ENCODE measurements at places on chromosomes 1 and 21.

DNA sequence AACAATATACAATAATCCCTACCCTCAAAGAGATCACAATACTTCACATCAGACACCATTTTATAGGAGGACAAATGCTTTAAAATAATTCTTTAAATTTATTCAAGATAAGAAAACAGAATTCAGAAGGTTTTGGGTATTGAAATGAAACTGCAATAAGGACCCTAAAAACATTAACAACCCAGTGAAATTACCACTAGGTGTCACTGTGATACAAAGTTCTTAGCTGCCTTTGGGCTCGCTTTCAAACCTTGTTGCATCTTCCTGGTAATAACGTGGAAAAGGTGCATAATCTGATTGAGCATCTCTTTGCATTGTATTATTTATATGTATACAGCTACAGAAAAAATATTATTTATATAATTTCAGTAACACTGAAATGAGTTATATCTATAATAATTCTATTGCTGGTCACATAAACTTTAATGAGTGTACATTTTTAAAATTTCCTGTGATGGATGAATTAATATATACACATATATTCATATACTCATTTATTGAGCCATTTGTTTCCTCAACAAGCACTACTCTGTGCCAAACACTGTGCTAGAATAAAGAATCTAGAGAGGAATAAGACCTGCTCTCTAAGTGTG lies 185.2 kb downstream of the FAF1 start:
- DNase-seq: no peak

DNA sequence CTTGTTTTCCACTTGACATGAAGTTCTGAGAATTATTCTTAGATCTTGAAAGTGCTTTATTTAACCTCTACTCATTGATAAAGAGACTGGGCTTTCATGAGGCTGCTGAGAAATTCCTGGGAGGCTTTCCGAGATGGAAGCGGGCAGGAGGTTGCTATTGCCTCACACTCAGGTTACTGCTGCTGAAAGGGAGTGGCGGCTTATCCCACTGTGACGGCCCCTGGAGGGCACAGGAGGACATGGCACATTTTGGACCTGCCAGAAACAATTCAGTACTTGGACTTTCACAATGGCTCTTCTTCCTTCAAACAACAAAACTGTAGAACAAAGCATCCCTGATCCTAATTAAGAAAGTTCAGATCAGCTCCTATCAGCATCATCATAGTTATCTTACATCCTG lies 16.2 kb upstream of the MARK1 start:
- no peak for DNase-seq

GRCh38 chr1:84402060-84402459 lies 3.8 kb downstream of the DNASE2B start:
- DNase-seq: no peak

DNA sequence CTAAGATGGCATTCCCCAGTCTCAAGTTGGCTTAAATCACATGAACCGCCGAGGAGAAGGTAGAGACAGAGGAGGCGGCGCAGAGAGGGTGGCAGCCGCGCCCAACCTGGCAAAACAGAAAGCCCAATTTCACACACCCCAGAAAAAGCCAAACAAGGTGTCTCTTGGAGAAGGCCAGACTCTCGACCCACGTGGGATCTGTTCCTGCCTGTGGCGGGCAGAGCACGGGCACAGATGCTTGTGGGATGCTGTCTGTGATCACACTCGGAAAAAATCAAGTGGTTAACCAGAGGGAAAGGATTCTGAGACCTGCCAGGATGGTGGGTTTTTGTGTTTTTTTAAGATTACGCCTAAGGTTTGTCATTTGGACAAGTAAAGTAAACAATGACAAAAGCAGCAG lies 80.7 kb downstream of the MRPL37 start:
- no peak for DNase-seq

GRCh38 chr1:17163789-17164666 lies 40.9 kb upstream of the PADI1 start:
- DNase-seq: no peak

DNA sequence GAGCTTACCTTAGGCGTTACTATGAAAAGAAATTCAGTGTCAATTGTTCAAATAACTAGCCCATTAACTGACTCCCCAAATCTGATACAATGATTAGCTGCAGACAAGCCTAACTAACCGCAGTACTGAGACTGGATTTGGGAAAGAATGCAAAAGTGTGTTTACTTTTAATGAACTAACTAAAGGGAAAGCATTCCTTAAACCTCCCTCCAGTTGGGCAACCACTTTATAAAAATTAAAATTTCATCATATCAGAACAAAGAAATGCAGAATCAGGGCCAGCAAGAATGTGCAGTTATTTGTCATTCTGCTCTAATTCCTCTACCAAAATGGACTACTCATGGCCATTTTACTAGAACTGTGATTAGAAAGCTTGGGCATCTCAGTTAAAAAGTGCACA lies 11.7 kb upstream of the NR5A2 start:
- DNase-seq: no peak

- peak; percentile 46 for DNase-seq
These were observed 30.9 kb downstream of the SNAP47 start for GRCh38 chr1:227766015-227766634.

GRCh38 chr1:22365331-22366295 lies 86.0 kb upstream of the ZBTB40 start:
- no peak for DNase-seq

DNA sequence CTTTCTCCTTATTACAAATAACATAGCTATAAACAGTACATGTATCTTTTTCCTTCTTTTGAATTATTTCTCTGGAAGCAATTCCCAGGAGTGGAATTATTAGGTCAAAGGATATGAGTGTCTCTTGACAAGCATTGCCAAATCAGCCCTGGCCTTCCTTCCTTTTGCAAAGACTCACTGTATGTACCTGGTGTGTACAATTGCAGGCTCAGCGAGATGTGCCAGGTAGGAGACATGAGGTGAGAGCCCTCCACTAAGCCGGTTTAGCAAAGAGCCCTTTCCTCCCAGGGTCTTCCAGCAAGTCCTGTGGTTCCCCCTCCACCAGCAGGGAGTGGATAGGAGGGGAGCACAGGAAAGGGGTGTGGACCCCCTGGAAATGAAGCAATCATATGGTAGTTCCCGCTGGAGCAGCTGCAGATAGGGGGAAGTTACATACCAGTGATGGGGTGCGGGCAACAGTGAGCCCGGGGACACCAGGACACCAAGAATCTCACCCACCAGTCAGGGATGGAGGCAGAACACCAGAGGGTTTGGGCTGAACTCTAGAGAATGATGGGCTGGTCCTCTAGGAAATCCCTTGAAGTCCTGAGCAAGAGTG lies 18.3 kb downstream of the RCSD1 start:
- DNase-seq: no peak

GRCh38 chr1:234957330-234958065 lies 171.1 kb downstream of the TOMM20 start:
- no peak for DNase-seq

GRCh38 chr1:196609370-196609737 lies 1.1 kb upstream of the KCNT2 start:
- no peak for DNase-seq

DNA sequence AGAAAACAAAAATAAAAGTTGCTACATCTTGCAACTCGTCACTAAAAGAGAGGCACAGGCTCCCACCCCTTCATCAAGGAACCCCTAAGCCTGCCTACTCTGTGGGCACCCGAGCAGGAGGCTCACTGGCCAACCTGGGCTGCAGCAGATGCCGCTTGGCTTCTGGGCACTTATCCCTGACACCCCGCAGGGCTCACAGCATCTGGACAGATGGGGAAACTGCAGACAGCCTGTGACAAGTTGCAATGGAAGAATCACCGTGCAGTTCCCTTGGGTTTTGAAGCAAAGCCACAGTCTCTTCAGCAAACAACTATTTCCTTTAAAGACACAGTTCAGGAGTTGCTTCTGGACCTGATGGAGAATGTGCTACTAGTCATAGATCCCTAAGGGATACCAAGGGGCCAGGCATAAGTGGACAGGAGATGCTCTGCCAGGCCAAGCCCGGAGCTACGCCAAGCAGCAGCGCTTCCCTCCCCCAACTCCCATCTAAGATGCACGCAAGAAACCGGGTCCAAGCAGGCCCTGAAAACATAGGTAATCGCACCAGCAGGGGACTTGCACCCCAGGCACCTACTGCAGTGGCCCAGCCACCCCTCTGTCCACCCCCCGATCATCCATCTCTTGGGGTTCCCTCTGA lies 170.6 kb downstream of the NPHP4 start:
- no peak for DNase-seq

DNA sequence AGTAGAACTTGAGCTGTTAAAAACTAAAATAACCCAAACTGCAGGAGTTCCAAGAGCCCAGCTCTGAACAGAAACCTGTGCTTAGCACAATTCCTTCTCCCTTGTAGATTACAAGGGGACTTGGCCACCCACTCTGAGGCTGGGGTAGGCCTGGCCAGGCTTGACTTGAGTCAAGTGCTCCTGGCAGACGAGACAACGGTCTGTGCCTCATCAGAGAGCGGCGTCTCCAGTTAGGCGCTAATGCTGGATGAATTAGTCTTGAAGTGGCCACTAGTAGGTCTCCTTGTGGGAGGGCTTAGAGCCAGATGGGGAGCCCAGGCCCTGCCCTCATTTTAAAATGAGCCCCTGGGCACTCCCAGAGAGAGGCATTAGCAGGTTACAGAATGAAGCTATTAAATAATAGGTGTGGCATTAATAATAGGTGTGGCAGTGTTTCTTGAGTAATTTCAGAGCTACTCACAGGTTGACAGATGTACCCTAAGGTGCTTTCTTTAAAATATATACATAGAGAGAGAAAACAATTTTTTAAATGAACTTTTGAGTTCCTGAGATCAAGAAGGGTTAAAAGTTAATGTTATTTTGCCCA lies 1.1 kb downstream of the EEIG2 start:
- peak; percentile 29 for DNase-seq

GRCh38 chr1:158311066-158311465 lies 20.3 kb downstream of the CD1B start:
- no peak for DNase-seq

DNA sequence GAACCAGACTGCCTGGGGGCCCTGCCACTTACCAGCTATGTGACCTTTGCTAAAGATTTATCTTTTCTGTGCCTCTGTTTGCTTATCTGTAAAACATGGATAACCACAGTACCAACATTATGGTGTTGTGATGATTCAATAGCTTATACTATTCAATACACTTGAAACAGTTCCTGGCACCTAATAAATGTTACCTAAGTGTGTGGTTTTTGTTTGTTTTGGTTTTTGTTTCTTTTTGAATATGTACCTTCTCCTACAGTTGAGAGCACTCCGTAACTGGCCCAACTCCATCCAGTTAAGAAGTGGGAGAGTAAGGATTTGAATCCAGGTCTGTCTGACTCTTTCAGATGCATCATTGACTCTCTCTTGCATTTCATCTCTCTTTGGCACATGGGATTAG lies 125.8 kb upstream of the C8B start:
- DNase-seq: no peak

- DNase-seq: no peak
These were observed 449.8 kb downstream of the SIPA1L2 start for GRCh38 chr1:232179896-232180778.

GRCh38 chr1:98260412-98260811 lies 339.6 kb upstream of the DPYD start:
- DNase-seq: no peak

DNA sequence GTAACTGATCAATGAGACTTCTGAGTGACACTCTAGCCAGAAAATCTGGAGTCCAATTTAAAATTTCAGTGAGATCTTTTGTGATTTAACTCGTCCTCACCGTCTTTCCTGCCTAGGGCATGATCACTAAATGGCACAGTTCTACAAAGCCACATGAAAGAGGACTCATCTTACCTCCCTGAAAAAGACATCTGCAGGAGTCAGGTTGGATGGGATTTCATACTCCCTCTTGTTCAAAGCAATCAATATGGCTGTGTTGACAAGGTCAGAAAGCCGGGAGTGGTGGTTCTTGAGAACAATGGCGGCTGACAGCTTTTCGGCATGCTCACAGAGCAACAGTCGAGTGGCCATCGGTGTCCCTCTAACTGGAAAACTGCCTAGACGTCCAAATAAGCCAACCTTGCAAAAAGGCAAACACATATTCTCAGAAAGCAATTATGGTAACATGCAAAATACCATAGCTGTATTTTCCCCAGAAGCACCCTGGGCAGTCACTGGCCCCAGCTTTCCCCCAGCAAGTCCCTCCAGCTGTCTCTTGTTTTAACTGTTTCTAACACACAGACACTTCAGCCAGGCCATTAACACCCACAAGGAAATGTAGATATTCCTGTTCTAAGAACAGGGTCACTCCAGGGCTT lies 36.6 kb upstream of the ACTA1 start:
- no peak for DNase-seq

DNA sequence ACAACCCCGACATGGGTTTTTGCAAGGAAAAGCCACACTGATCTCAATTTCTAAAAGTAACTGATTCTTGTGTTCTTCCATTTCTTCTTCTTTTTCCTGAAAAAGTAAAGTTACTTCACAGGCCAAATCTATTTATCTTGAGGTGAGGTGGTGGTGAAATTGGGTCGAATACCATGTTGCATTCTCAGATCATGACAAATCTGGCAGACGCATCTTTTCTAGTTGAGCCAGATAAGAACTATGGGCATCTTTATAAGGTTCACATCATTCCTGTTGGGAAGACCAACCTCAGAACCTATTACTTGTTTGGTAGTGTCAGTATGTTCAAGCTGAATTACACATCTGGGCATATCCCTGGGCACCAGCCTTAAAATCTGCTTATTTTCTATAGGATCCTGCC lies 78.6 kb upstream of the USP25 start:
- DNase-seq: no peak

- no peak for DNase-seq
These were observed 59.0 kb upstream of the DIP2A start for GRCh38 chr21:46399686-46400085.

DNA sequence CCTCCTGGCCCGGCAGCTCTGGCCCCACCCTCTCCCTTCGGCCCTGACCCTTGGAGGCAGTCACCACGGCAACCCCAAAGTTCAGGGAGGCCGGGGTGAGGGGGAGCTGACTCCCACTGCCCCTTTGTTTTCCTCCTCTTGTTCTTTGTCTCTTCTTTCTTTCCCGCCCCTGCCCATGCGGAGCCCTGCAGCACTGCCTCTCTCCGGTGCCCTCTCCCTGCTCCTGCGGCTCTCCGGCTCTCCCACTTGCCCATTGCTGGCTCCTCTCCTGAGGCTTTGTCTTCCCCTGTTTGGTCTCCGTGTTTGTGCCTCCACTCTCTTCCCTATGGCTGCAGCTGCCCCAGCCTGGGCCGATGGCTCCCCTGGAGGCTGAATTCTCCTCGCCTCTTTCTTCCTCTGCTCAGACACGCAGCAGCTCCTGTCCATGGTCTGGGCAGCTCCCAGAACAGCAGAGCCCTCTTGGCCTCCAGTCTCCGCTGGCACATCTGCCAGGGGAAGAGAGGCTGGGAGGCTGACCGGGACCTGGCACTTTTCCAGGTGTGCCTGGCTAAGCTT lies 5.8 kb downstream of the CELSR2 start:
- no peak for DNase-seq
